ENCODE measurements at places on chromosomes 5 and 9. TPM values are rescaled to one million over a fixed set of nuclear protein-coding genes. Genes with fewer than 3 reads are reported as not detected.

ACTBL2 gene
- under 0.01 TPM for total RNA-seq

LCN2 gene
- not detected for total RNA-seq

MARCHF6 gene
- 47.5 TPM for total RNA-seq

SLC12A7 gene
- total RNA-seq: 21.1 TPM

RNF208 gene
- not detected for total RNA-seq
